Stimulated activated CD4-positive, alpha-beta T cell treated with anti-CD3 and anti-CD28 coated beads, Interleukin-12 subunit alpha, Interleukin-12 subunit beta, amount 100 ng/mL, for 4 hours (primary cell): ENCODE measurements at places on chromosomes 12 and 14.
A peak's percentile ranks its signal among the peaks of the same experiment; 100 is the strongest.

DNA sequence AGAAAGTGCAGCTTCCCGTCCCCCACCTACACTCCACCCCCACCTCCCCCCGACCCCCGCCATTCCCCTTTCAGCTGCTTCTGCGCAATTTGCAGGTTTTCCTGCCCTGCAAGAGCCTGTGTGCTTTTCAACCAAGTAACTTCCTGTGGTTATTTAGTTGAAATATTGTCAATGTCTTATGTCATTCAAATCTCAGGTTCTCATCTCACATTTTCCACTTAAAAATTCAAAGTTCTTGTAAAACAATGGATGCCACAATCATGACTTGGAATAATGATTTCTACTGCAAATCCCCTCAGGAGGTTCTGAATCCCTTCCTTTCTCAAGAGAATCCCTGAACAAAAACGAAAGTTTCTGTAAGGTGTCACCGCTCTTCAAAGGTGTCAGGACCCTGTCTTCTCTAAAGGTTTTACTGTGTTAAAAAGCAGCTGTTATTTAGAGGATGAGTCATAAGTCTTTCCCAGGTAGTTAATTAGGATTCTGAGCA is 31.6 kb downstream of the WBP11 start:
- peak; percentile 10 for DNase-seq

GRCh38 chr14:37870632-37871346 is 275.4 kb downstream of the TTC6 start:
- no peak for DNase-seq

GRCh38 chr12:48017496-48017895 is 13.2 kb upstream of the COL2A1 start:
- no peak for DNase-seq

DNA sequence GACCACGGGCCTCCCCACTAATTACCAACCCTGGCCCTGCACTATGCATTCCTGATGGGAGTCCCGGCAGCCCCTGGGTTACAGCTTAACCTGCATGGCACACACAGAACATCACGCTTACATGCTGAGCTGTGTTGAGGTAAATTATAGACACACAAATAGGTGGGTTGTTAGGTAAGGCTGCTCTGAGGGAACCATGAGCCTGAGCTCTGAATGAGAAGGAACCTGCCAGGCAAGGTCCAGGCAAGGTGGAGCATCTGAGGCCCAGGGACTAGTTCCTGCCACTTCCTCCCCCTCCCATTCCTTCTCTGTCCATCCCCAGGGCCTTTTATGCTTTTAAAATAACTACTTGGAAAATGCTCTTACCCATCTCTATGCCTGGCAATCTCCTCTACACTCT is 82.7 kb upstream of the ESRRB start:
- DNase-seq = no peak

GRCh38 chr14:103762541-103762940 is 46.9 kb downstream of the ZFYVE21 start:
- DNase-seq = no peak

- no peak for DNase-seq
Measured at GRCh38 chr12:7068994-7069346, 8.5 kb downstream of the C1S start.

DNA sequence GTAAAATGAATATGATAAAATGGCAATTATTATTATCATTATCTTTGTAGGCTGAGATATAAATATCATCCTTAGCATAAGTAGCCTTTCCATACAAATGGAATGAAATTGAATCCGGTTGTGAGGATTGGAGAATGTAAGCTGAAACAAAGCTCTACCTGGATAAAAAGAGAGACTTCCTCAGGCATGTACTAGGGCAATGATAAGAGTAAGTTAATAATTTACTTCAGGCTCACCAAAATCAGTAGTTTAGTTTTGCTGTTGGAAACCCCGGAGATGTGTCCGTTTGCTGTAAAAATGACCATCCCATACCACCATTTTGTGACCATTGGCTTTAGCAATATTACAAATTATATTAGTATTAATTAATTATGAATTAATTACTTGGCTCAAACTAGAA is 96.3 kb downstream of the C12orf75 start:
- no peak for DNase-seq

DNA sequence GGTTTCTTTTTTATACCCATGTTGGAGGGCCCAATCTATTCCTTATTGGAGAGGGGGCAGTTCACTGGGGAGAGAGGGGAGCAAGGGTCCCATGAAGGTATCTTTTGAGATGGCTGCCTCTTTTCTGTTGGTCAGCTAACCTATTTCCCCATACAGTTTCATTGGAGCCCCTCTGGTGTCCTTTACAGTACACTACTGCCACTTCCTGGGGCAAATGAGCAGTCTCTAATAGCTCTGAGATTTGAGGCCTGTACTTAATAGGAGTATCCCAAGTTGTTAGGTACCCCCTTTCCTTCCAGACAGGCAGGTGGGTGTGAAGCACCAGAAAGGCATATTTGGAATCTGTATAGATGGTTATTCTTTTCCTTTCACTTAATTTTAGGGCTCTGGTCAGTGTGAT is 41.3 kb upstream of the RNU6-8 start:
- DNase-seq = no peak

DNA sequence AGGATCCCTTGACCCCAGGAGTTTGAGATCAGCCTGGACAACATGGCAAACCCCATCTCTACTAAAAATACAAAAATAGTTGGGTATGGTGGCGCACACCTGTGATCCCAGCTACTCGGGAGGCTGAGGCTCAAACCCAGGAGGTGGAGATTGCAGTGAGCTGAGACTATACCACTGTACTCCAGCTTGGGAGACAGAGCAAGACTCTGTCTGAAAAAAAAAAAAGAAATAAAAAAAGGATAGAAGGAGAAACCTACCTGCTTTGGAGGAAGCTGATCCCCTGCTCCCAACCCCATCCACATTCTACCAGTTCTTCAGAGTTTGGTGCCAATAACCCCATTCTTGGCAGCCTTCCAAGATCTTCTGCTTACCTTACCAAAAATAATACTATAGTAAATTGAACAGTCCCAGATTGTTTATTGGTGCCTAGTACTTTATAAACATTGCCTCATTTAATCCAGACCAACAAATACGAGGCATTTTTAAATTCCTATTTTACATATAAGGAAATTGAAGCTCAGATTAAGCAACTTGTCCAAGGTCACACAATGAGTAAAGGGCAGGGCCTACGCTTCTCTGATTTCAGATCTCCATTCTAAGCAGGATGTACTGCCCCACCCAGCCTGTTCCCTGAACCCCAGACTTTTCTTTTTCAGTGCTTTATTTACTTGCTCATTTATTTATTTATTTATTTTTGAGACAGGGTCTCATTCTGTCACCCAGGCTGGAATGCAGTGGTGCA is 33.2 kb upstream of the FAM222A start:
- DNase-seq = no peak

GRCh38 chr12:110548678-110549077 is 34.4 kb downstream of the PPTC7 start:
- DNase-seq = no peak

DNA sequence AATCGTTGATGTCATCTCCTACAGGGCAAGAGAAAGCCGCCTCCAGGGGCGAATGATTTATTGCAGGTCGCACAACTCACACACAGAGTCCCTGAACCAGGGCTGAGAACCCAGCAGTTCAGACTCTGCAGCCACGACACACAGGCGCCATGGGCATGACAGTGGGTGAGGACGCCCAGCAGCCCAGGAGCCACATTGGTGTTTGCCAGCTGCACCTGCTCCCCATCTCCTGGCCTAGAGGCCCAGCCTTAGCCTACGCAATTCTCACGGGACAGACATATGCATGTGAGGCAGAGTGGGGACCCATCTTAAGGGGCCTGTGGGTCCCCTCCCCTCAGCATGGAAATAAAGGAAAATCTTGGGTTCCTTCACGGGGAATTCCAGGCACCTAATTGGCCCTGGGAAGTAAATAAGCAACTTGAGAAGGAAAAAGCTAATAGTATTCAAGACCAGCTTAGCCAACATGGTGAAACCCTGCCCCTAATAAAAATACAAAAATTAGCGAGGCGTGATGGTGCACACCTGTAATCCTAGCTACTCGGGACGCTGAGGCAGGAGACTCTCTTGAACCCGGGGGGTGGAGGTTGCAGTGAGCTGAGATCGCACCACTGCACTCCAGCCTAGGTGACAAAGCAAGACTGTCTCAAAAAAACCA is 69.3 kb downstream of the RIMBP2 start:
- no peak for DNase-seq

DNA sequence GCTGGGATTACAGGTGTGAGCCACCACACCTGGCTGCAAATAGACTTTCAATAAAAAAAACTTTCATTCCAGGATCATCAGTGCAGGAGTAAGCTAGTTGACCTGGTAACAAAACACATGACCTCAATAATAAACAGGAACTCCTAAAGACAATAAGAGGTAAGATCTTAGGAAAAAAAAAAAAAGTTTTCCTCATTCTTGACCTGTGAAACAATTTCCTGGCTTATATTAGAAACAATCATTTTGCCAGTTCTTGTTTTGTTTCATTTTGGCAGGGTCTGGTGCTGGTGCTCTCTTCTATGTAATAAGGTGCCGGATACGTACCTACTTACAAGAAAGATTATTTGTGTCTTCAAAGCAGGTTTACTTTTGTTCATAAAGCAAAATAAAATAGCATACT is 90.6 kb upstream of the AMN1 start:
- DNase-seq = no peak

GRCh38 chr14:89351516-89352404 is 65.3 kb downstream of the FOXN3 start:
- no peak for DNase-seq
